ENCODE measurements at places on chromosomes 16 and 17.

GRCh38 chr16:66376114-66376513 lies 9.6 kb downstream of the CDH5 start:
- no peak for DNase-seq

- DNase-seq, result no peak
Measured at GRCh38 chr16:69171325-69172084, 15.5 kb upstream of the SNTB2 start.

DNA sequence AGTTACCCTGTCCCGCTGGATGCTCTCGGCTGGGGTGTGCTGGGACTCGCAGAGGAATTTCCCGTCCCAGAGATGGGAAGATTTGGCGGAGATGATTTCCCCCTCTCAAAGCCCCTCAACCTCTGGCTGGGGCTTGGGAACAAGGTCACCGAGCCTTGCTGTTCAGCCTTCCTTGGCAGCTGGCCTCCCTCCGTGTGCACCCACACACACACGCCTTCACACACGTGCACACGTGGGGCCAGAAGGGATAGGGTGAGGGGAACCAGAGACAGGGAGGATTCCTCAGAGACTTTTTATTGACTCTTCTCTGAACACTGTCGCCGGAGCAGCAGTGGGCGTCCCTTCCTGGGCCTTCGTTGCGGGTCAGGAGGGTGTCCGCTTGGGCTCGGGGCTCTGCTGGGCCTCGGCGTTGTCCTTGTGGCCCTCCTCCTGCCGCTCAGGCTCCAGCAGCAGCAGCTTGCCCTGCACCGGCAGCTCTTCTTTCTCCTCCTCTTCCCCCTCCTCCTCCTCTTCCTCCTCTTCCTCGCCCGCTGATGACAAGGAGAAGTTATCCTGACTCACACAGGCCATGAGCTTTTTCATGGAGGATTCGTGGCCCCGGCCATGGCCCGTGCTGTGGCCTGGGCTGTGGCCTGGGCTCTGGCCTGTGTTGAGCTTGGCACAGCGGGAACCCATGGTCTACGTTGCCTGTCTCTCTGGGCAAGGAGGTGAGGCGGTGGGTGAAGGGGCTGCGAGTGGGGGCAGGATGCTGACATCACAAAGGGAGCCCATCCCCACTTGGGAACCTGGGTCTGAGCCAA lies at the start of gene PRM3:
TSS of gene PRM3 (minus strand) at position 709 of the 800 bp plus-strand sequence. CDS start at position 675, 34 bp downstream.
- no peak for DNase-seq

GRCh38 chr17:79907217-79907715 lies 68.0 kb upstream of the CBX4 start:
- no peak for DNase-seq

DNA sequence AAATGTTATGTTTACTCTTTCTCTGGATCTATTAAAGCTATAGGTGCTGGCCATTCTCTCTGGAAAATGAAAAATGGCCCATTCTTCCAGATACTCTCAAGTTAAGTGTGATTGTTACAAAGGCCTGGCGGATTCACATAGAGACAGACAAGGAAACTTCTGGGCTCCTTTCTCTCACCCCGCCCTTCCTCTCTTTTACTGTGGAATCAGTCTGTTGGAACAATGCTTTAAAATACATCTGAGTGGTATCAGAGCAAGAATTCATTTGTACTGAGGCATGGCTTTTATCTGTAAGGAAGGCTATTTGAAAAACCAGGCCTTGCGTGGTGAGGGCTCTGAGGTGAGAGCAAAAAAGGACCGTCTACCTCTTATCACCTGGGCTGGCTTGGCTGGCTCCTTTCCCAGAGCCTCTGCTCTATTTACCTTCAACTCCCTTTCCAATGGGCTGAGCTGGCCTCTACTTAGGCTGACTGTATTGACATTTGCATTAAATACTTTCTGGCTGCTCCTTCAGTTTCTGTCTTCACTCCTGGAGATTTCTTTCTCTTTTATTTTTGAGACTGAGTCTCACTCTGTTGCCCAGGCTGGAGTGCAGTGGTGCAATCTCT lies 274.0 kb downstream of the PHKB start:
- no peak for DNase-seq

DNA sequence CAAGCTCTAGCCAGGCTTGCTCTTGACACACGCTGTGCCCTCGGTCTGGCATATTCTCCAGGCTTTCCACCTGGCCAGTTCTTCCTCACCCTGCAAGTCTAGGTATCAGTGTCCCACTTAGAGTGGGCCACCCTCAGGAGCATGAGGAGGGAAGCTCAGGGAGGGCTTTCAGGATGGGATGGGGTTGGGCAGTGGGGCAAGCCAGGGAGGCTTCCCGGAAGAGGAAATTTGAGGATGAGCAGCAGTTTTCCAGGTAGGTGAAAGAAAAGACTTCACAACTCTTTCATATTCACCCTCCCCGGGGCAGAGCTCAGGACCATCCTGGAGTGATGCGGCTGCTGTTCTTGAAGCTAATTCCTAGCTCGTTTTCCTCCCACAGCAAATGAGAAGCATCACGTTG lies 14.5 kb upstream of the LDHD start:
- no peak for DNase-seq

- peak; percentile 40 for DNase-seq
Measured at GRCh38 chr17:76405967-76406647, 21.7 kb downstream of the SPHK1 start.

DNA sequence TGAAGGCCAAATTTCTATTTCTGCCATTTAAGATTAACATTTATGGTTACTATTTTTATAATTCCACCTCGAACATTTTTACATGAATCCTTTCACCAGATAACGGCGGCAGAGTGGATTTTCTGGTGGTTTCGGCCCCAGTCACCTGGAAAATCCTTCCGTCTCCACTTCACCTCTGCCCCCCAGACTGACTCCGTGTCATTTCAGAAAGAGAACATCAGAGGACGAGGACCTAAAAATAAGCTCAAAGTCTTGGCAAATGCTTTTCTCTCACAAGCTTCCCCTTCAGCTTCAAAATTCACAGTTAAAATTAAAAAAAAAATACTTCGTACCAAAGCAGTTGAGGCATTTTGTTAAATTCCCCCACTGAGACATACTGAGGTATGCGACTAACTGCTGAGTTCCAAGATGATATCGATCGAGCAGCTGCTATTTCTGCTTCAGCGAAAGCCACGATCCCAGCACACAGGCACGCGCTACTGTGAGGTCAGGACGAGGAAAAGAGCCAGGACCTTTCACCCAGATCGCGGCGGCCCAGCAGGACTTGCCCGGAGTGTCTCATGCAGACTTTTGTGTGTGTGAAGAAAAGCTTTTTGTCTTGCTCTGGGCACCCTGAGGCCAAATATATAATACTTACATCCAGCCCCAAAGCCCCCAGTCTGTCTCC lies 36.8 kb downstream of the ASPA start:
- DNase-seq, result no peak

DNA sequence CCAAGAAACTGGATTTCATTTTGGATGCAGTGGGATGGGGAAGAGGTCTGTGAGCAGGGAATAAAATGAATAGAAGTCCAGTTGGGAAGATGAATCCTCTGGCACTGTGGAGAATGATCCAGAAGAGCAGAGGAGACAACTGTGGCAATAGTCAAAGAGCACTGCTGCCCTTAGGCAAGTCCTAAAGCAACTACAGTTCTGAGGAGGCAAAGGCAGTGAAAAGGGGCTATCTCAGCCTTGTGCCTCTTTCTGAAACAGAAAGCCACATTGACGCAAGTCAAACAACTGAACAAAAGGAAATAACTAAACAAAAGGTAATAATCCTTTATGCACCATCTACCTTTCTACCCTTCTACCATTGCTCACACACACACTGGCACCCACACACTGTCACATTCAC lies 238.0 kb upstream of the AXIN2 start:
- no peak for DNase-seq

DNA sequence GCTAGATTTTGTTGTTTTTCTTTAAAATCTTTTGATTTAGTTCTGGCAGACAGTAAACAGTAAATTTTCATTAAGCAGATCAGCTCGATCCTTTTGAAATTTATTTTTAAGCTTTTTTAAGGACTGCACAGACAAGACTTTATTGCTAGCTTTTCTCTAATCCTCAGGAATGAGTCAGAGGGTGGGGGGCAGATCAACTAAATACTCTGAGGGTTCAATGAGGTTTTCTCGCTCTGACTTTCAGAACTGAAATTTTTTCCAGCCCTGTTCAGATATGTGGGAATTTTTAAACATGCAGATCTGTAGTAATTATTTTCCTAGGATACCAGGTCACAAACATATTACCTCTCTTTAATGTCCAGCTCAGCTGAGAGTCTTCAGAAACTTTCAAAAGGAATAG lies 977.2 kb downstream of the CDH11 start:
- DNase-seq, result no peak

DNA sequence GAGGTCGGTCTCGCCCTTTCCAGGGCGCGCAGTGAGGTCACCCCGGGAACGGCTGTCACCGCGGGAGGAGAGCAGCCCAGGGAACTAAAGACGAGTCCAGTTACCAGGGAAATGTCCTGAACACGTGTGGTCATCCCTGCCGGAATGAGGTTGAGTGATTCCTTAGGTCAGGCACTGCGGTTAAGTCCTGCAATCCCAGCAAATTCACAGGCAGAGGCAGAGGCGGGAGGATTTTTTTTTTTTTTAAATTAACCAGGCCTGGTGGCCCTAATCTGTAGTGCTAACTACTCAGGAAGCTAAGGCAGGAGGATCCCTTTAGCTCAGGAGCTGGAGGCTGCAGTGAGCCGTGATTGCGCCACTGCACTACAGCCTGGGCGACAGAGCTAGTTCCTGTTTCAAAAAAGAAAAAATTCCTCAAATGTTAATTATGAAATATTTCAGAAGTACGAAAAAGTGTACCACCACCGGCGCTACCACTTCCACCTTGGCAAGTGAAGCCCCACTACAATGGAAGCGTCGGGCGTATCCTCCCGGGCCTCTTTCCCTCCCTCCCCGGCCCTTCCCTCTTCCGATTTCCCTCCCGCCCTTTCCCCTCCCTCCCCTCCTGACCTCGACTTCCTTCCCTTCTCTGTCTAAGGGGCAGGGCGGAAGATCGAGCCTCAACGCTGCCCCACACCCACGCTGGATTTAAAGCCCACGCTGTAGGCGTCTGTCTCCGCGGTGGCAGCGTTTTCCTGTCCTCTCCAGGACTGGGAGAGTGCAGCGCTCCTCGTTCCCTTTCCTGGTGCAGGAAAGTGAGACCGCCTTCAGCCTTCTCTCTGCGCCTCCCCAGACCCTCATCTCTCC lies 27.3 kb downstream of the SLFN11 start:
- peak; percentile 62 for DNase-seq

DNA sequence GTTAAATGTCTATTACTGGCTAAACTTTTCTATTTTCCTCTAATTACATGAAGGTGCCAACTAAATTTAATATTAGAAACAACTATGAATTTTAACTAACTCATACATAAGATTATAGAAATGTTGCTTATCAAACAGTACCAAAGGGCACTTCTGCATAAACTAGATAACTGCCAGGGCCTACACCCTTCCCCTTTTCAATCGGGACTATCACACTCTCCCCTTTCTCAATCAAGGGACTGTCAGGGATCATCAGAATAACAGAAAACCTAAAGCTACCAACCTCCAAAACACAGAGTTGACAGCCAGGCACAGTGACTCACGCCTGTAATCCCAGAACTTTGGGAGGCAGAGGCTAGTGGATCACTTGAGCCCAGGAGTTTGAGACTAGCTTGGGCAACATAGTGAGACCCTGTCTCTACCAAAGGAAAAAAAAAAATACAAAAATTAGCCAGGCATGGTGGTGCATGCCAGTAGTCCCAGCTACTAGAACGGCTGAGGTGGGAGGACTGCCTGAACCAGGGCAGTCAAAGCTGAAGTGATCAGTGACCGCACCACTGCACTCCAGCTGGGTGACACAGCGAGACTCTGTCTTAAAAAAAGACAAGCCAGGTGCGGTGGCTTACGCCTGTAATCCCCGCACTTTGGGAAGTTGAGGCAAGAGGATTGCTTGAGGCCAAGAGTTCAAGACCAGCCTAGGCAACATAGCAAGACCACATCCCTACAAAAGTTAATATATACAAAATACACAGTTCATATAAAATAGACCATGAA lies 3.2 kb upstream of the PHLPP2 start:
- peak; percentile 24 for DNase-seq

GRCh38 chr16:54627616-54628015 lies 303.0 kb upstream of the IRX5 start:
- no peak for DNase-seq

- DNase-seq, result no peak
Measured at GRCh38 chr16:47309581-47310312, 151.1 kb downstream of the ITFG1 start.

DNA sequence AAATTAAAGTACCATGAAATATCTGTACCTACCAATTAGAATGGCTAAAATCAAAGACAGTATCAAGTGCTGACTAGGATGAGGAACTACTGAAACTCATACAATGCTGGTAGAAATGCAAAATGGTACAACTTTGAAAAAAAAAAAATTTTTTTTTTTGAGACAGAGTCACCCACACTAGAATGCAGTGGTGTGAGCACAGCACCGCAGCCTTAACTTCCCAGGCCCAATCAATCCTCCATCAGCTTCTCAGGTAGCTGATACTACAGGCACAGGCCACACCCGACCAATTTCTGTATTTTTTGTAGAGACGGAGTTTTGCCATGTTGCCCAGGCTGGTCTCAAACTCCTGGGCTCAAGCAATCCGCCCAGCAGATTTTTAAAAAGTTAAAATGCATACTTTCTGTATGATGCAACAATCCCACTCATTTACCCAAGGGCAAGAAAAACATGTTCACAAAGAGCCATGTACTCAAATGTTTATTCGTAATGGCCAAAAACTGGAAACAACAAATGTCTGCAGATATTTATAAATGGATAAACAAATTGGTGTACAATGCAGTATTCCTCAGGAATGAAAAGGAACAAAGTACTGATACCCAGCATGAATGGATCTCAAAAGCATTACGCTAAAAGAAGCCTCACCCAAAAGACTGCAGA lies 8.7 kb downstream of the SMURF2 start:
- no peak for DNase-seq

GRCh38 chr17:9549215-9549614 lies 26.4 kb downstream of the STX8 start:
- DNase-seq, result no peak

GRCh38 chr16:261031-261691 lies 14.6 kb downstream of the RGS11 start:
- no peak for DNase-seq

DNA sequence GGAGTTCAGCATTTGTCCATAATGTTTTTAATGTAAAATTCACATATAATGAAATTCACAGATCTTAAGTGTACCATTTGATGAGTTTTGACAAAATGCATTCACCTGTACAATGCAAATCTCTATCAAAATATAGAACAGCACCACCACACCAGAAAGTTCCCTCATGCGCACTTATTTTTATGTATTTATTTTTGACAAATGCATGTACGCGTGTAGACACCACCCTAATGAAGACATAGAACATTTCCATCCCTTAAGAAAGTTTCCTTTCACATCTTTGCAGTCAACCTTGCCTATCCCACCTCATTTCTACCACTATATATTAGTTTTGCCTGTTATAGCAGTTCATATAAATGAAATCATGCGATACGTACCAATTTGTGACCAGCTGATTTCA lies 15.6 kb upstream of the IL4R start:
- no peak for DNase-seq

Measured in CD4-positive, alpha-beta T cell treated with Interleukin-15 for 1 hour (primary cell).